ENCODE measurements at places on chromosomes 16 and 17.

GRCh38 chr17:29458066-29458465 lies 67.9 kb downstream of the TAOK1 start:
- H3K27ac ChIP-seq: no peak overlapping the region
- no peak overlapping the region for H3K4me3 ChIP-seq
- H3K4me1 ChIP-seq: no peaks in the 10 kb centered on the region
- no peaks in the 10 kb centered on the region for H3K27me3 ChIP-seq

GRCh38 chr17:6591599-6592158 lies 35.3 kb upstream of the PITPNM3 start:
- DNase-seq: no peak
- H3K4me3 ChIP-seq: no peak overlapping the region
- no peaks in the 10 kb centered on the region for H3K27me3 ChIP-seq
- no peaks in the 10 kb centered on the region for H3K4me1 ChIP-seq
- H3K36me3 ChIP-seq: peaks cover 9% of the 10 kb centered on the region

DNA sequence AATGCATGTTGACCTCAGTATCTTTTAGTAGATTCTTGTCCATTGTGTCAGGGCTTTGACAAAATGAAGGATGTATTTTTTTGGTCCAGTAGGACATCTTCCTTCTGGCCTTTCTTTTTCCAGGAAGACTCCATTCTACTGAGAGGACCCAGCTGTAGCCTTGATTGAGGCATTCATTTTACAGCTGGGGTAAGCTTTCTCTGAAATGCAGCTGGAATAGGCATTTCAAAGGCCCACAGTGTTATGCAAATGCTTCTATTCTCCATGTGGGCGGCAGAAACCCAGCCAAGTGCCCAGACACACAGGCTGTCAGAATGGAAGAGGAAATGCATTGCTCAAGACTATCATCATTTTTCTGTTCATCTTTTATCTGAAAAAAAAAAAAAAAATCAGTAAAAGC lies 629.0 kb upstream of the CDH8 start:
- no peaks in the 10 kb centered on the region for H3K4me1 ChIP-seq
- no peak for DNase-seq
- H3K36me3 ChIP-seq: no peaks in the 10 kb centered on the region
- no peak overlapping the region for H3K4me3 ChIP-seq
- H3K27ac ChIP-seq: no peak overlapping the region

- no peaks in the 10 kb centered on the region for H3K36me3 ChIP-seq
- H3K27me3 ChIP-seq: no peaks in the 10 kb centered on the region
- H3K27ac ChIP-seq: no peak overlapping the region
Measured at GRCh38 chr16:25546791-25547190, 145.0 kb upstream of the HS3ST4 start.

DNA sequence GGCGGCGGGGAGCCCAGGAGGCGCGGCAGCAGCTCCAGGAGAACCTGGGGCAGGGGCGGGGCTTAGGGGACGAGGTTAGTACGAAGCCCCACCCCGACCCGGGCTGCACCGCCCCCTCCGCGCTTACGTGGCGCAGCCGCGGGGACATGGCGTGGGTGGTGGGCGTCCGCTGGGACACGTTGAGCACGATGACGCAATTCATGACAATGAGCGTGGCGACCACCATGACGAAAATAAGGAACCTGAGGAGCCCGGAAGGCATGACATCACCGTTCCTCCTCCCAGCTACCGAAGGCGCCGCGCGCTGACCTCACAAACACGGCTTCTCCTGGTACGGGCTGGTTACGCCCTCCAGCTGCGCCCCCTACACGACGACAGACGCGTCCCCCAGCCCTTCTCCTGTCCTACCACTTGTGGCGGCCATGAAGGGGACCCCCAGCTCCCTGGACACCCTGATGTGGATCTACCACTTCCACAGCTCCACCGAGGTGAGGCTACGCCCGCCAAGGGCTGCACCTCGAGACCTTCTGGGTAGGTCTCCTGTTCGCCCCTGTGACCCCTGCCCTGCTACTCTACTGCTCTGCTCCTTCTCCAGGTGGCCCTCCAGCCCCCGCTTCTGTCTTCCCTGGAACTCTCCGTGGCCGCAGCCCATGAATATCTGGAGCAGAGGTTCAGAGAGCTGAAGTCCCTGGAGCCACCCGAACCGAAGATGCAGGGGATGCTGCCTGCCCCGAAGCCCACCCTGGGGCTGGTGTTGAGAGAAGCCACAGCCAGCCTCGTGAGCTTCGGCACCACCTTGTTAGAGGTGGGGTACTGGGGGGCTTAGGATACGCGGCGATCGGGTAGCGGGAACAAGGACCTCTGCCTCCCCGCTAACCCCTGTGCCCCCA lies at the start of gene C17orf107:
Gene C17orf107 (plus strand): TSS at position 196 of the 890 bp plus-strand sequence. CDS start 227 bp downstream, at position 423.
- peaks cover 9% of the 10 kb centered on the region for H3K36me3 ChIP-seq
- DNase-seq: no peak
- no peaks in the 10 kb centered on the region for H3K27me3 ChIP-seq
- no peak within 1 kb of the TSS for H3K27ac ChIP-seq
- 0 out of 2 replicates have a peak, but pooled peaks cover 3% of the 10 kb centered on the region for H3K4me1 ChIP-seq
- peak within 1 kb of the TSS; percentile 38 for H3K4me3 ChIP-seq

DNA sequence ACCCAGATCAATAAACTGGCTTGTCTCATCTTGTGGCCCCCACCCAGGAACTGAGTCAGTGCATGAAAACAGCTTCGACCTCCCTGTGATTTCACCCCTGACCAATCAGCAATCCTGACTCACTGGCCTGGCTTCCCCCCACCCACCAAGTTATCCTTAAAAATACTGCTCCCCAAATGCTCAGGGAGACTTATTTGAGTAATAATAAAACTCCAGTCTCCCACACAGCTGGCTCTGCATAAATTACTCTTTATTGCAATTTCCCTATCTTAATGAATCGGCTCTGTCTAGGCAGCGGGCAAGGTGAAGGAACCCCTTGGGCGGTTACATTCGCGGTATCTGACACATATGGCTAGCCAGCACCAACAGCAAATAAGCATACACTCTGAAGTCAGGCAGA lies 9.8 kb upstream of the RABEP1 start:
- H3K4me1 ChIP-seq: no peaks in the 10 kb centered on the region
- H3K27me3 ChIP-seq: no peaks in the 10 kb centered on the region
- DNase-seq: no peak
- no peaks in the 10 kb centered on the region for H3K36me3 ChIP-seq
- H3K27ac ChIP-seq: no peak overlapping the region

DNA sequence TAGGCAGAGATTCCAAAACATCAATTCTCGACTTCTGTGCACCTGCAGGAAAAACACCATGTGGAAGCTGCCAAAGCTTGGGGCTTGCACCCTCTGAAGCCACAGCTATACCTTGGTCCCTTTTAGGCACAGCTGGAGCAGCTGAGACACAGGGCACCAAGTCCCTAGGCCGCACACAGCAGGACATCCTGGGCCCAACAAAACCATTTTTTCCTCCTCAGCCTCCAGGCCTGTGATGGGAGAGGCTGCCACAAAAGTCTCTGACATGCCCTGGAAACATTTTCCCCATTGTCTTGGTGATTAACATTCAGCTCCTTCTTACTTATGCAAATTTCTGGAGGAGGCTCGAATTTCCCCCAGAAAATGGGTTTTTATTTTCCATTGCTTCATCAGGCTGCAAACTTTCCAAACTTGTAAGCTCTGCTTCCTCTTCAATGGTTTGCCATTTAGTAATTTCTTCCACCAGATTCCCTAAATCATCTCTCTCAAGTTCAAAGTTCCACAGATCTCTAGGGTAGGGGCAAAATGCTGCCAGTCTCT lies 24.3 kb upstream of the COL1A1 start:
- DNase-seq: no peak
- H3K4me1 ChIP-seq: 0 out of 2 replicates have a peak, but pooled peaks cover 2% of the 10 kb centered on the region
- H3K4me3 ChIP-seq: no peak overlapping the region
- no peaks in the 10 kb centered on the region for H3K36me3 ChIP-seq
- H3K27ac ChIP-seq: no peak overlapping the region

DNA sequence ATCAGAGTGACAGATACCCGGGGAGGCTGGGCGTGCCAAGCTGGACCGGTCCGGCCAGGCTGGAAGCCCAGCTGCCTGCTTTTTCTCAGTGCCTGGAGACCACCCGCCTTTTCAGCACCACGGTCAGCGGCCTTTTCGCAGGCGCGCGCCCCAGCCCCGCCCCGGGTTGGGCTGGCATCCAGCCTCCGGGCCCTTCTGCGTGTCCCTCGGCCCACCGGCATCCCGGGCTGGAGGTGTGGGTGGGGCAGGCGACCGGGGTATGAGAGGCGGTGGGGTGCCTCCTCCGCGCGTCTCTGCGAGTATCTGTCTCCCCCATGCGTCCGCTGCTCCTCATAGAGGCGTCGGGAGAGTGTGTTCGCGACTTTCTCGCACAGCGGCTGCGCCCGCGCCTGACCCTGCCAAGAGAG lies 102.5 kb downstream of the MRM1 start:
- H3K36me3 ChIP-seq: no peaks in the 10 kb centered on the region
- H3K4me1 ChIP-seq: no peaks in the 10 kb centered on the region
- no peak overlapping the region for H3K4me3 ChIP-seq
- no peak overlapping the region for H3K27ac ChIP-seq
- DNase-seq: no peak

- no peak overlapping the region for H3K4me3 ChIP-seq
- H3K27ac ChIP-seq: no peak overlapping the region
- no peaks in the 10 kb centered on the region for H3K27me3 ChIP-seq
- H3K36me3 ChIP-seq: no peaks in the 10 kb centered on the region
Measured at GRCh38 chr17:29524692-29525091, 42.1 kb downstream of the ABHD15 start.

DNA sequence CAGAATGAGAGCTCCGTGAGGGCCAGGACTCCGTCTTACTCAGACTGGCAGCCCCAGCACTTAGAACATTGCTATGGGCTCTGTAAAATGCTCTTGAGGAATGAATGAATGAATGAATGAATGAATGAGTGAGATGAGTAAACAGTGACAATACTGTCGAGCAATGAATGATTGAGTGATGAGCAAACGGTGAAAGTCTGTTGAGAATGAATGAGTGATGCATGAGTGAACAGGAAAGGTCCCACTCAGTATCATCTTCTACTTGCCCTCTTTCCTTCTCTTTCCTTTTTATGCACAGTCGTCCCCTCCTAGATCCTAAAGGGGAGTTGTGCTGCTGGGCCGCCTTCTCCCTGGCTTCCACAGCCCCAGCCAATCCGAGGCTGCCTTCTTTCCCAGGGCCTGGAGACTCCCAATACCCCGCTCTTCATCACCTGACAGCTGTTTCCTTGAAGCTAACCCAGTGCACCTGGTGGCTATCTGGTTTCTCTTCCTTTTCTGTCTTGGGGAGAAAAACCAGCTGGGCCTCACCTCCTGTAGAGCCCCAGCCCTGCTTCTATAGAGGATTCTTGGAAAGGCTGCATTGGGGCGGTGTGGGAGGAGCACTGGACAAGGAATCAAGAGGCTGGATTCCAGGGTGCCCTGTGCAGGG lies 32.7 kb upstream of the CACNG1 start:
- H3K4me1 ChIP-seq: no peaks in the 10 kb centered on the region
- no peaks in the 10 kb centered on the region for H3K36me3 ChIP-seq
- no peak for DNase-seq
- no peaks in the 10 kb centered on the region for H3K27me3 ChIP-seq
- H3K4me3 ChIP-seq: no peak overlapping the region

DNA sequence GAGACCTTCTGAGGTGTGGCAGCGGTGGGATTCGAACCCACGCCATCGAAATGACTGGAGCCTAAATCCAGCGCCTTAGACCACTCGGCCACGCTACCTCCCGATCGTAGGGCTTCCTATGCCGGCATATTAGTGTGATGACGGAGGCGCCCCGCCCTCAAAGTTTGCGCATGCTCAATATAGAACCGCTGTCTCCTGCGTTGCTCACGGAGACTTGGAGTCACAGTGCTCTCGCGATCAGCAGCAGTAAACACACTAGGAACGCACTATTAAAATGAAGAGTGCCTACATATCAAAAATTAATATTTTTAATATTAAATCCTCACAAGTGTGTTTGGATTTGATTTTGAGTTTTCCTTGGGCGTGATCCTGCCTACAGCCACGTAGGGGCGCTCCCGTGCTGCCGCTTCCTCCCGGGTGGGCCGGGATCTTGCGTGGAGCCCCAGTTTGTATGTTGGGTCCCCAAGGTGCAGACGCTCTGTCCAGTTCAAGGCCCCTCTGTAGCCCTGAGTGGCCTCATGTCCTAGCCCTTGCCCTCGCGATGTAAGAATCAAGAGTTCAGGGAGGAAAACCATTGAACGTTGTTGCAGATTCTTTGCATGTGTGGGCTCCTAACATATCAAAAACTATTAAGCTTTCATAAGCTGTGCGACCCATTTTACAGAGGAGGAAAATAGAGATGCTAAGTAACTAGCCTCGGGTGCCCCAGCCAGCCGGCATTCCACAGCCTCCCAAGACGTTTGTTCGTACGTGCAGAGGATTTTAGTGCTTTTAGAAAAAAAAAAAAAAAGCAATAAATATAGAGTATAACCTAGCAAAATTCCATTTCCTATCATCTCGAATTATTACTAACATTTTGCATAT lies 10.2 kb upstream of the EEF2K start:
- peak overlapping the region; percentile 69 for H3K4me3 ChIP-seq
- DNase-seq: no peak
- H3K4me1 ChIP-seq: 0 out of 2 replicates have a peak, but pooled peaks cover 2% of the 10 kb centered on the region
- no peak overlapping the region for H3K27ac ChIP-seq

DNA sequence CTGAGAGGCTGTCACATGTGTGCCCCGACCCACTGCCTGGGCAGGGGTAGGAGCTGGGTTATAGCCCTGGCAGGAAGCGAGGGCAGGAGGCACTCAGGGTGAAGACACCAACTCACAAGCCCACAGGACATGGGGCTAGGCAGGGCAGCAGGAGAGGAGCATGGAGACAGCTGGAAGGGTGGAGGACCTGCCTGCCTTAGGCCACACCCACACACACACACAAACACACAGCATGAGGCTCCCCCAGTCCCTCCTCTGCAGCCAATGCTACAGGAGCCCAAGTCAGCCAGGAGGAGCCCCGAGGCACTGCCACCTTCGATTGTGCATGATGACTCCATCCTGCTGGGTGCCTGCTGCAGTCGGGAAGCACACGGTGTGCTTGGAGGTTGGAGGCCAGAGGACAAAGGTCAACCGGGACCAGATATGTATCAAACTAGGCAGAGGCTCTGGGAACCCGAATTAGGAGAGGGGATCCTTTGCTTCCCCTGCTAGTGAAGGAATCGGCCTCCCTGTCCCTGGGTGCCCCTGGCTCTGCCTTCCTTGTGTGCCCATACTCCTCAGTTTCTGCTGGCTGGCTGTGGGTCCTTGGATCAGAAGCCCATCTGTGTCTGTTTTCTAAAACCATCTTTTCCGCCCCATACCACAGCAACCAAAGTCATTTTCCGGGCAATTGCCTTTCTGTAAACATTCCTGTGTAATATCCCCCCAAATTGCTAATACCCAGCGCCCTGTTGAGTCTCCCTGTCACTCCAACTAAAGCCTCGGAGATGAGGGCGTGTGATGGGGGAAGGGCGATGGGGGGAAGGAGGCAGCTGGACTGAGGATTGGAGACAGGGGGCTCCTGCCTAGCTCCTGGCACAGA lies 20.5 kb downstream of the SRCIN1 start:
- no peak for DNase-seq
- H3K27ac ChIP-seq: no peak overlapping the region
- H3K27me3 ChIP-seq: peaks cover 1% of the 10 kb centered on the region
- H3K4me3 ChIP-seq: no peak overlapping the region

GRCh38 chr17:19270704-19271611 lies 33.8 kb downstream of the EPN2 start:
- no peak overlapping the region for H3K27ac ChIP-seq
- no peaks in the 10 kb centered on the region for H3K4me1 ChIP-seq
- no peak for DNase-seq
- H3K36me3 ChIP-seq: 0 out of 2 replicates have a peak, but pooled peaks cover 2% of the 10 kb centered on the region
- no peaks in the 10 kb centered on the region for H3K27me3 ChIP-seq
